ENCODE measurements at places on chromosomes 6 and 20.
A peak's percentile ranks its signal among the peaks of the same experiment; 100 is the strongest.

DNA sequence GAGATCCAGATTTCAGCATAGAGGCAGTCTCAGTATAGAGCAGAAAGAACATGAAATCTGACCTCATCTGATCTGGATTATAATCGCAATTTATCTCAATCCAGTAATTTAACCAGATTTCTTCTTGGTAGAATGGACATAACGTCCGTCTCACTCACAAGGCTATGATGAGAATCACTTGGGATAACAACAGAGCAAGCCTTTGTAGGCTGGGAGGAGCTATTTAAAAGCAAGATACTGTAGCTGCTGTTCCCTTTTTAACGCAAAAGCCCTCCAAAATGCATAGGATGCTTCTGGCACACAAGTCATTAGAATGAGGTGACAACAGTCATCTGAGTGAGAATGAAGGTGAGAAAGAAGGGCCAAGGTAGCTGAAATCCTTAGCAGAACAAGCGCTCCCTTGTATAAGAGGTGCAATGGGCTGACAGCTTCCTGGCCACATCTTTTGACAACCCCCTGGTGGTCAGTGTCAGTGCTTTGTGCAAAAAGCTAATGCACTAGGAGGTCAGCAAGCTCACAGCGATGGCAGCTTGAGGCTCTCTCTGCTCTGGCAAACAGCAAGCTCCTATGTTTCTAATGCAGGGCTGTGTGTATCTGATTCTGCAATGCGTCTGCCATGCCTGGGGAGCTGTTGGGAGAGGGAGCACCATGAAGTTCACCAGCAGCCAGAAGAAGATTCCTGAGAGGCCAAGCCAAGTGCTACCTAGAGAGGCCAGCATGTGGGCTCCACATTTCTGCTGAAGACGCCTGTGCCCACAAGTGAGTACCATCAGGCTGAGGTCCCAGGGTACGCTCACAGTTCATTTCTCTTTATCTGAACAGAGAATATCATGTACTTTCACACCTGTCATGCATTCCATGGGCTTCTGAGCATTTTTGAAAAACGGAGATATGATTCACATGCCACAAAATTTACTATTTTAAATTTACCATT is 16.2 kb downstream of the METTL24 start:
- peak; percentile 11 for DNase-seq

DNA sequence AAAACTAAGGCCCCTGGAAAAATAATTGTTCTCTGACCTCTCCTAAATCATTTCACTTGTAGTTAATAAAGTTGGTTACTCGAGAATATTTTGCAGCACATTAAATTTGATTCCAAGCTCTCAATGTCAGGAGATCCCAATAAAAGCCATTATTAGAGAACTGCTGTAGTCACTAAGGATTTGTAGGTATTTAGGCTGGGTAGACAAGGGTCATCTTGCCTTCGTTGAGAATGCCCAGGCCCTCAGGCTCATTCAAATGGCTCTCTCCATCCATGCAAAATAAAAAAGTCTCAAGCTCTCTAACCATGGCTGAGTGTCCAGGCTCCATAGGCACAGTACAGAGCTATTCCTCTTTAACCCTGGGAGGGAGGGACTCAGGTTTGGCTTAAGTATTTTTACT is 117.0 kb upstream of the HMGCLL1 start:
- DNase-seq, result no peak

DNA sequence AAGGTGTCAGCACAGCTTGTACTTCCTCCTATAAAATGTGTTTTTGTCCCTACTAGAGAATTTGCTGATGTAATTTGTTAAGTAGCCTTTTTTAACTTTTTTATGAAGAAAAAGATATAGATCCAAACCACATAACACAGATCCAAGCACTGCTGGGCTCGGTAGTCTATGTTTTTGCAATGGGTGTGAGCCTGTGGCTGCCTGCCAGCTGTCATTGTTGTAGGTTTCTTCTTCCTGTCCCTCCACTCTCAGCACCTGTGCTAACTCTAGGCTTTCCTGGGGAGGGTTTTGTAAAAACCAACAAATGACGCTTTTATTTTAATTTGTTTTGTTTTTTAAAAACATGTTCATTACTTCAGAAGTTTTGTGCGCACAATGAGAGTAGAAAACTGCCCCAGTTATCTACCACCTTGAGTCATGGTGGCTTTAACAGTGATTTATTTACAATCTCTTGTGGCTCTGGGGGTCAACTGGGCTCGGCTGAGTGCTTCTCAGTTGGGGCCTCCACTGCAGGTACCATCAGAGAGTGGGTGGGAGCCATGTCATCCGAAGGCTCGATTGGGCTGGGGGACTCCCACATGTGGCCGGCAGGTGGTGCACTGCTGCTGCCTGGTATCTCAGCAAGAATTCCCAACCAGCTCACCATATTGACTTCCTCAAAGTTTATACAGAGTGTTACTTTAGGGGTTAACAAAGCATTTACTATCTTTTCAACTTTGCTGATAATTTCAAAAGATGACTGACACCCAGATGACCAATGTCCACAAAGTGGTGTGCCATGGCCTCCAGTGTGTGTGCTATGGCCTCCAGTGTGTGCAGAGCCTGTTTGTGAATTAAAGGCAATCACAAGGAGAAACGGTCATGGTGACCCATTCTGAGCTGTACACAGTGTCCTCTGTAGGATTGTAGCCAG is 3.0 kb upstream of the CCR6 start:
- no peak for DNase-seq

GRCh38 chr20:18957328-18957727 is 143.7 kb downstream of the SCP2D1 start:
- no peak for DNase-seq
